AG09319 (cell line): ENCODE measurements at places on chromosomes 5 and 9.

DNA sequence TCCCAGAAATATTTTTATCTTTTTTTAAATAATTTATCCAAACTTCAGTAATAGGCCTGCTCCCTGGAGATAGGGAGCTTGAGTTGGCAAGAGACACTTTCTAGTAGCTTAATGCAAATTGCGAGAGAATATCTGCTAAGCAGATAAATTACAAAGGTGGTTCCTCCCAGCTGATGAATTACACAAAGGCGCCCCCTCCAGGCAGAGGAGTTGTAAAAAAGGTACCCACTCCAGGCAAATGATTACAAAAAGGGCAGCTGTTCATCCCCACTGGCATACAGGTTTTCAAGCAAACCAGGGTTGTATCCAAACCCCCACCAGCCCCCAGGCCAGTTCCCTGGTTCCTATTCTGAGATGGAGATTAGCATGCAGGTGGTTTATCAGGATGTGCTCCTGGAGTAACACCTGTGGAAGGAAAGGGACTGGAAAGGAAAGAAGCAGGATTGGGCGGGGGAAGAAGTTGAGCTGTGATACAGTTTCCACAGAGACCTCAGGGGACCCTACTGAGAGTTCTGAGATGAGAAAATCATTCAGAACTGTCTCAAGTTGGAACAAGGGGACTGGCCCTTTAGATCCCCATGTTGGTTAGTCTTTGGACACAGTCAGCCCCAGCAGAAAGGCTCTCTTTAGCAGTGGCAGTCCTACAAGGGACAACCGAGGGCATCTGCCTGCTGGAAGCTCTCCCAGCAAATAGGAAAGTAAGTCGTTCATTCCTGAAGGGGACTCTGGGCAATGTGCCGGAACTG lies 25.5 kb downstream of the ESM1 start:
- DNase-seq: no peak

DNA sequence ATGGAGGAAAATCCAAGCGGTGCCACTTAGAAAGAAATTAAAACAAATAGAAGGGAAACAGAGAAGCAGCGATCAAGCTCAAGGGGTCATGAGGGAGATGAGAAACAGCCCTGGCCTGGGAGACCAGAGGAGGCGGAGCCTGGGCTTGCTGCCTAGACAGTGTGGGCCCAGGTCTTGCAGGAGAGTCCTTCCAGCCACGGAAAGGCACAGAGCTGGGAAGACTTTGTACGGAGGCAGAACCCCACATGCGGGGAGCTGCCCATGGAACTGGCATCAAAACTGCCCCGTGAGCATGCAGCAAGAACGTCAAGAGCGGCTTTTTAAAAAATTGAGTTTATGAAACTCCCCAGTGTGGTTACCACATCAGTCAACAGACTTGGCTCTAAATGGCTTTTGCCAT lies 119.4 kb downstream of the IRX1 start:
- no peak for DNase-seq

DNA sequence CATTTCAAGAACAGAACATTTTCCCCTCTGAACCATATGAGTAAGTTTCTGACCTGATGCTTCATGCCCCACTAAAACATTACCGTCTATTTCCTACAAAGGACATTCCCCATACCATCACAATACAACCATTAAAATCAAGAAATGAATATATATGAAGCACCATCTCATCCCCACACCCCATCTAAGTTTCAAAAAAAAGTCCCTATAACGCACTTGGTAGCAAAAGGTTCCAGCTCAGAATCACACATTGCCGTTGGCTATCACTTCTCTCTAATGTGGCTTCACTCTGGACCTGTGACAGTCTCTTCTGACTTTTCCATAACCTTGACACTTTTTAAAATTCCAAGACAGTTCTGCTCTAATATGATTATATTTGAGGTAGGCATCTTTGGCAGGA lies 5.9 kb downstream of the EMB start:
- no peak for DNase-seq

DNA sequence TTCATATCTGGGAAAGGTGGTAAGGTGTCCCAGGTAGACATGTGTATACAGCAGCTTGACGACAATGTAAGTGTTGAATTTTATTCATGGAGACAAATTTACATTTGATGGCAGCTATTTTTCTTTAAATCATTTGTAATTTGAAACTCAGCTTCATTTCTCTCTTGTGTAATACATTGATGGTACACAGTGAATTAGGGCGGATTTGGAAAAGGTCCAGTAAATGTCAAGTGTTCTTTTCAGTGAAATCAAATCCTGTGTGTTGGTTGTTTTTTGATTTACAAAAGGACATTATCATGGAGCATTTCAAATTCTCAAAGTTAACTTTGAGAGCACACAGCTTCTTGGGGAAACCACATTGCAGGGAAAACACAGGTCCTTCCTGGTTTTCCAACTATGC lies 30.0 kb upstream of the PCSK1 start:
- no peak for DNase-seq

DNA sequence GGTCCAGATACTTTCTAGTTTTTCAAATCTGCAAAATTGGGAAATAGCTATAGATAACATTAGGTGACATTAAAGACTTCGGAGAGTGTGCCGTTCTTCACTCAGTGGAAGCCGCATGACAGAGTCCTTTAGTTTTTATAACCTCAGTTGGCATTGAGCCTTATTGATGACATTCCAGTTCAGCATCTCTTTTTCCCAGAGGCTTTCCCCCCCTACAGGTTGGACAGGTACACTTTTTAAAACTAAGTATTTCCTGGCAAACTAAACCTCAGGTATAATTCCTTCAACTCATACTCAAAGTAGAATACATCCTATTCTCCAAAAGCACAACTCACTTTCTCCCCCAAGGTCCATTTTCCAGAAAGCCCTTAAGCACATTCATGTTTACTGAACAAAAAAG lies 58.7 kb downstream of the SLC46A2 start:
- no peak for DNase-seq

GRCh38 chr9:114033397-114034103 lies 44.5 kb downstream of the AMBP start:
- DNase-seq: no peak

DNA sequence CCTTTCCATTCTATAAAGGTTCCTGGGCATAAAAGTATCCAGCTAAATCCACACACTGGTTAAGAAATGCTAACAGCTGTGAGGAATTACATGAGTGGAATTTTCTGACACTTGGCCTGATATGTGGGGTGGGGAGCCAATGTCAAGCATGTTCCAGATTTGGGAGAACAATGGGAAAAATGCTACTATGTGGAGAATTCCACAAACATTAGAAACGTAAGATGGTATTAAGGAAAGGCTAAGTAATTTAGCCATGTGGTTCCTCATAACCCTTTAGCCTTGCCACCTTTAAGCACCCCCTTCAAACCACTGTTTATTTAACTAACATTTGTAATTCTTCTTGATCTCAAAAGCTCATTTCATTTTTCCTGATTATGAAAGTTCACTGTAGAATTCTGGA lies 149.2 kb downstream of the GNA14 start:
- no peak for DNase-seq

GRCh38 chr9:84212246-84212645 lies 128.3 kb downstream of the SLC28A3 start:
- no peak for DNase-seq

DNA sequence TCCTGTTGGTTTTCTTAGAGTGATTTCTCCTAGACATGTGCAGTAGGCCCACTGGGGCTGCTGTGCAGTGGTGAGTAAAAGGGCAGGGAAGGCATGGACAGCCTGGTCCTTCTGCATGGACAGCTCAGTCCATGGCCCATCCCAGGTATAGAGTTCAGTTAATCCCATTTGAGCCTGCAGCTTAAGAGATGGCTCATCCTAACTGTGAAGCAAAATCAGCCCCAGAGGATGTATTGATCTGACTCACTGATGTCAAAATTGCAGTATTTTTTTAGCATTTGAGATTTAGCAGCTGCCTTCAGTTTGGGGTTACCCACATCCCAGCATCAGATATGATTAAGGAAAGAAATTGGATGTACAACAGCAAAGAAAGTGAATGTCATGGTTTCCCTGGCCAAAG lies 93.4 kb downstream of the PDE6A start:
- no peak for DNase-seq

GRCh38 chr5:142319105-142319504 lies 5.7 kb downstream of the SPRY4 start:
- DNase-seq: no peak

DNA sequence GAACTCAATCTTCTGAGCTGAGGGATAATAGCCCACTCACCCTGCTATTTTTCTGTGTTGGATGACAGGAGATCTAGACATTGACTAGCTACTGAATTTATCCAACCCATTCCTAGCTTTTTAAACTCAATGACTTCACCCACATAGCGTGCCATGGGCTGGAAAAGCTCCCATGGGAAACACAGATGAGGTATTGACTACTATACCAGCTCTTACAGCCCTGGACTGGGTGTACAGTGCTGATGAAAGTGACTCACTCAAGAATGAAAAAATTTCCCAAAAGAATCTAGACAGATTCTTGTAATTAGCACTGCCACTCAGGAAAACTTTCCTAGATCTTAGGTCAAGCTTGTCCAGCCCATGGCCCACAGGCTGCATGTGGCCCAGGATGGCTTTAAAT lies 72.7 kb upstream of the NREP start:
- peak; percentile 23 for DNase-seq

GRCh38 chr5:121500310-121500709 lies 351.4 kb upstream of the FTMT start:
- no peak for DNase-seq

DNA sequence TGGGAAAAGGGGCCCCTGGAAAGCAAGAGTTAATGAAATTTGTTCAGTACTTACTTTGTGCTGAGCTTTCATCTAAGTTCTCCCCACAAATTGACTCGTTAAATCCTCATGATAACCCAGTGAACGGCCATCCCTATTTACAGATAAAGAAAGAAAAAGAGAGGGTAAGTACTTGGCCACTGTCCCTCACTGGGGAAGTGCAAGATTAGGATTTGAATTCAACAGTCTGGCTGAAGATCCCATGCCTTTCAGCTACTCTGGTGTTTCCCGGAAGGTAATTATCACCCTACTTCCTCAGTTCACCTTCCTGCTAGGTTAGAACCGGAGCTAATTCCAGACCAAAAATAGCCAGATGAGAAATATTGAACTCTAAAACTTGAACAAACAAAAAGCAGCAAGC lies 269.2 kb upstream of the TLE4 start:
- DNase-seq: no peak

- no peak for DNase-seq
These were observed 134.8 kb downstream of the EPB41L4A start for GRCh38 chr5:112283943-112284929.
